Stimulated activated CD4-positive, alpha-beta T cell treated with anti-CD3 and anti-CD28 coated beads, TNF-alpha, amount 100 ng/mL, for 1 hour (primary cell): ENCODE measurements at places on chromosomes 3 and 15.

DNA sequence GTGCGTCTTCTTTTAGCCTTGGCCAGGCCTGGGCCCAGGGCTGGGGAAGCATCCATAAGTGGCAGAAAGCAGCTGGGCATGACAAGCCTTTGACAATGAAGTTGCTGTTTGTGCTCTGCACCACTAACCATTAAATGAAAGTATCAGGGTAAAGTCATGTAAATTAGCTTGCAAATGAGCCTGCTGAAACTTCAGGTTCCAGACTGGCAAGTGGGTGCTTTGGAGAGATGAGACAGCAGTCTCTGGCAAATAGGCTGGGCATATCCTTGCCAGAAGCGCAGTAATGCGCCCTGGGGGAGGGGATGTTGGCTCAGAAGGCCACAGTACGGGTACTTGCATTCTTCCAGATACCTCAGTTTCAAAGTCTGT is 40.7 kb downstream of the RAB6B start:
- no peak for DNase-seq

DNA sequence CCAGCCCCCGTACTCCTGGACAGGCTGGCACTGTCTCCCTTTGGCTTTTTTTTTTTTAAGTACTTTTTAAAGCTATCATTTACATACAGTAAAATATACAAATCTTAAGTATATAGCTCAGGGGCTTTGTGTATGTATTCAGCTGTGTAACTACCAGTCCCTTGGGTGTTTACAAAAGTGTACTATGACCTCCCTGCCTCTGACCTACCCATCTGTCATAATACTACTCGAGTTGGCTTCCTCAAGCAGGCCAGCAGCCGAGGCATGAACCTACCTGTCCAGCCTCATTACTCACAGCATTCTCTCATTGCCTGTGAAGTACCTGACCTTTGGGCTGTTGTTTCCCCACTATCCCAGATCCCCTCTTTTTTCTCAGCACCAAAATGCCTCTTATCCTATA is 33.2 kb downstream of the ABHD2 start:
- DNase-seq = no peak

DNA sequence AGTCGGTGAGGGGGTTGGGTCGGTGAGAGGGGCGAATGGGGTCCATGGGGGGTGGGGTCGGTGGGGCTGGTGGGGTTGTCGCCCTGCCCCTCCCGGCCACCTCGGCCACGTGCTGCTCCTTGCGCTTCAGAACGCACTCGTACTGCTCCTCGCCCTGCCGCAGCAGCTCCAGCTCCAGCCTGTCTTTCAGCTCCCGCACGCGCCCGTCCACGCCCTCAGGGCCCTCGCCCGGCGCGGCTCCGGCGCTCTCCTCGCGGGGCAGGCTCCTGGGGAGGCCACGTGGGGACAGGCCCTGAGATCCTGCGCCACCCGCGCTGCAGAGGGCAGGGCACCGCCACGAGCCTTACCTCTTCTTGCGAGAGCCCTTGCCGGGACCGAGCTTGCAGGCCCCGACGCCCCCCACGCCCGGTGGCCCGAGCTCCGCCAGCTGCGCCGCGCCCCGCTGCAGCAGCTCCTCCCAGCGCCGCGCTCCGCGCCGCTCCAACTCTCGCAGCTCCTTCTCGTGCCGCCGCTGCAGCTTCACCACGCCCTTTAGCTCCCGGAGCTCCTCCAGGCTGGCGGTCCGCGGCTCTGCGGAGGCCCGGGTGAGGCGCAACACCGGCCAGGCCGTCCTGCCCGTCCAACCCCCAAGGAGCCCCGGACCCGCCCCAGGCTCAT is 8.2 kb upstream of the ANKRD63 start:
- DNase-seq = no peak

DNA sequence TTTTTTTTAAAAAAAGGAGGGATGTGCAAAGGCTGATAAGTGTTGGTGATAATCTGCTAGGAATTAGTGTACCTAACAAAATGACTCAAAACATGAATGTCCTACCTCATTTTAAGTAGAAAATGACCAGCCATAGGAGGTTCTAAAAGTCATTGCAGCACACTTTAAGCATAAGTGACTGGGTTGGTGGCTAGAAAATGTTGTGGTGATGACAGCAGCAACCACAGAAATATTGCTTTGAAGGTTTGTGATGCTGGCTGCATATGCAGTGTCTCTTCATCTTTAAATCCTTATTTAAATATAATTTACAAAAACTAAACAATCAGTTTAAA is 55.2 kb downstream of the CMSS1 start:
- no peak for DNase-seq

- DNase-seq = no peak
These were observed 17.5 kb downstream of the SLC9A9 start for GRCh38 chr3:143830786-143831185.

GRCh38 chr15:85792912-85793590 is 1.7 kb downstream of the KLHL25 start:
- no peak for DNase-seq

DNA sequence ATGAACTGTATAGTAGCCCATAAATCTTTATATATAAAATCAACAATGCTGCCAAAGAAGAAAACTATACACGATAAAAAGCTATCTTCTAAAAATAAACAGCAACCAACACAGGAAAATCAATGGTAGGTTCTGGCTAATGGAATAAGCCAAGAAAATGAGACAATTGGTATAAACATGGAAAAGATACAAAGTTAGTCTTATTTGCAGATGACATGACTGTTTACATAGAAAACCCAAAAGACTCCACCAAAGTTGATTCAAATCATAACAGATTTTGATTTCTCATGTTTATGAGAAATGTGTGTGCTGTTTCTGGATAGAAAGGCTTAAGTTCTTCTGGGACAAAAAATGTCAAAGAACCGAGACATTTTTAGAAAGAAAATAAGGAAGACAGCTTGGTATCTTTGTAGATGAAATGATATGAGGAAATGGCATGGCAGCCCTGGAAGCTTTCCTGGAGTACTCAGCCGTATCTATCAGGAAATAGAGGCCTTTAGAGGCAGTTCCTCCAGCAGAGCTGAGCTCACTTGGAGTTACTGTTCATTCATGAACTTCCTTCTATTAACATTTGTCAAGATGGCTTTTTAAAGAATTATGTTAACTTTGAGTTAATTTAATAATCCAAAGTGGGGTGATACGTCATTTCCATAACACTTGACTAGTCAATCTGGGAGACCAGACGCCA is 36.7 kb upstream of the VILL start:
- DNase-seq = no peak

GRCh38 chr3:36765104-36765503 is 751 bp upstream of the DCLK3 start:
- DNase-seq = no peak

- DNase-seq = no peak
These were observed 314.5 kb upstream of the CCDC54 start for GRCh38 chr3:107062787-107063186.

DNA sequence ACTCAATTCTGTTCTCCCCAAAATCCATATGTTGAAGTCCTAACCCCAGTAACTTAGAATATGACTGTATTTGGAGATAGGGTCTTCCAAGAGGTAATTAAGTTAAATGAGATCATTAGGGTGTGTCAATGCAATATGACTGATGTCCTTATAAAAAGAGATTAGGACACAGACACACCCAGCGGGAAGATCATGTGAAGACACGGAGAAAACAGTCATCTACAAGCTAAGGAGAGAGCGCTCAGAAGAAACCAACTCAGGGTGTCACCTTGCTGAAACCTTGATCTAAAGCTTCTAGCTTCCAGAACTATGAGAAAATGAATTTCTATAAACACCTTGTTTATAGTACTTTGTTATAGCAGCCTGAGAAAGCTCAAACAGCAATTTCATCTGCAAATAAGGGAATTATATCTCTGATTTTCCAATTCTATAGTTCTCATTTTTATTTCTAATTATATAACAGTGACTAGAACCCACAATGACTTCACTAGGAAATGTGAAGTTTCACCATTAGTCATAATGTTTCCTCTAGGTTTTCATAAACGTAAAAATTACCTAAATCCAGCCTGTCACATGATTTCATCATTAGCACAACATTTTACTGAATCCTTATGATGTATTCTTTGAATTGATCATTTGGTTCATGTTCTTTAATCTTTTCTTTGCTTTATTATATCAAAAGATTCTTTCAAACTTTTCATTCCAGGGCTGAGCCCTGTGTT is 459.1 kb upstream of the MDFIC2 start:
- no peak for DNase-seq

DNA sequence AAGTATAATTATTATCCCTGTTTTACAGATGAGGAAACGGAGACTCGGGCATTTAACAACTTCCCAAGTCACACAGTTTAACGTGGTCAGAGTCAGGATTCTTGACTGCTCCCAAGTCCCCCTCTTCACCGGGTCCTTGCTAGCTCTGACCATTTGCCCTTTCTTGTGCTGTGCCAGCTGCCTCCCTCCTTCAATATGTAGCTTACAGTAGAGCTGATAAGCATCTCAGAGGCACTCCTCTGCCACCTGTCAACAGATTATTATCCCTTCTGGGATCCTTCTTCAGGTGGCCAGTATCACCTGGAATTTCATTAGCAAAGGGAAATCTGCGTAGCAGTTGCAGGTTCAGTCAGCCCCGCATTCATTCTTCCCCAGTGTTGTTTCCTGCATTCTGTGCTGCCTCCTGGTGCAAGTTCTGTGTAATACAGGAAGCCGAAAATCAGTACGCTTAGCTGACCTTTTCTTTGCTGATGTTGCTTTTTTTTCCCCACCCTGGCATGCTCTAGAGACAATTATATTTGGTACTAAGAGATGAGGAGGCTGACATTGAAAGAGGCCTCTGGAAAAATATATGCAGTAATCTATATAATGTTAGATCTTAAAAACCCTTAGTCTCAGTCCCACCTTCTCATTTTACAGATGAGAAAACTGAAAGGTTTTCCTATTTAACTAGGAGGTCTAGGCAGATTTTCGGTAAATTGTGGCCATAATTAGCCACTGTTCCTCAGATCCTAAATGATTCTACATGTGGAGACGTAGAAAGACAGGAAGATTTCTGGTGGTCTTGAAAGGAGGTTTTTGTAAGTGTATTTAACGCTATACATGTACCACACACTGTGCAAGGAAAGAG is 24.8 kb downstream of the TMOD2 start:
- no peak for DNase-seq

- DNase-seq = no peak
These were observed 572.0 kb downstream of the NAALADL2 start for GRCh38 chr3:175430983-175431773.

DNA sequence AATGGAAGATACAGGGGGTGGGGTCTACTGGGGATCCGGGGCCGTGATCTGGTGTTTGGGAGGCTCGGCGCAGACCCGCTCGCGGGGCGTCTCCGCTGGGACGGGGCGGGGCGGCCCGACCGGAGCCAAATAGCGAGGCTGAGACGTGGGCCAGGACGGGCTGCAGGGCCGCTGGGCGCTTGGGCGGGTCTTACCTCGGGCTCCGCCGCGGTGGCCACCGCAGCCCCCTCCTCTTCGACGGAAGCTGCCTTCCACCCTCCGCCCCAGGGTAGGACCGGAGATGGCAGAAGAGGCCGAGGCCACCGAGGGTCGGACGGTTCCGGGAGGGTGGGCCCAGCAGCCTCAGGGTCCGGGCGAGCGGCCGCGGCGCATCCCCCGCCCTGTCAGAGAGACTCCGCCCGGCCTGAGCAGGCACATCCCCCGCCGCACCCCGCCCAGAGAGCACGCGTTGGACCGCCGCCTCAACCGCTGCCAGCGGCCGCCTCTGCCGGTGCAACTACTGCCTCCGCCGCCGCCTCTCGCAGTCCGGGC is 399 bp downstream of the MYO9A start:
- DNase-seq = peak; percentile 48

- no peak for DNase-seq
These were observed 472.3 kb upstream of the PROK2 start for GRCh38 chr3:72257203-72257602.

DNA sequence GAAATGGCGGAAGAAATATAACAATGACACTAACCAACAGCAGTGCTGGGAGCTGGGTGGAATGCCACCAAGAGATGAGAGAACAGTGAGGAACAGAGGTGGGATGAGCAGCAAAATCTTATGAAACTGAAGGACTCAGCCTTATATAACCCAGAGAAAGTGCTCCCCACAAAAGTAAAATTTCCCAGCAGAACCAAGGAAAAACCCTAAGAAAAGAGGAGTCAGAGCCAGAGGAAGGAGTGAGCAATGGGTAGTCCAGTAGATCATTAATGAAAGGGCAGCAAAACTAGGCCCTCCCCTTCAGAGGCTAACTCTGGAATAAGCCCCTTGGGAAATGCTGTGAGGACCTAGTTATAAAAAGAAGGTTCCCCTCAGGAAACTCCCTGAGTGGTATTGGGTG is 24.7 kb upstream of the UBE2E1 start:
- no peak for DNase-seq

DNA sequence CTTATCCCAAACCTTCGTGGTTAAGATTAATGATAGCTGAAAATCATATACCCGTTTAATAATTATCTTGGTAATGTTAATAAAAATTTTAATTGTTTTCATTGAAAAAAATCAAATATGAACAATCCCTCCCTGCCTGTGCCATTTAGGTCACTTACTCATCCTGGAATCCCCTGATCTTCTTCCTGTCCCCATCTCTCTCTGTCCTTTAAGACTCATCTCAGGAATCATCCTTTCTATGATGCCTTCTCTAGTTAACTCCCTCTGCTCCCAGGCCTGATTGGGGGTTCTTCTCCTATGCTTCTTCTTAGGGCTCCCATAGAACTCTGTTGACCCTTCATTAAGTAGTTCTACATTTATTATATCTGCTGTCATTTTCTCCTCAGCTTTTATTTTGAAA is 91.6 kb downstream of the MBNL1 start:
- DNase-seq = no peak

DNA sequence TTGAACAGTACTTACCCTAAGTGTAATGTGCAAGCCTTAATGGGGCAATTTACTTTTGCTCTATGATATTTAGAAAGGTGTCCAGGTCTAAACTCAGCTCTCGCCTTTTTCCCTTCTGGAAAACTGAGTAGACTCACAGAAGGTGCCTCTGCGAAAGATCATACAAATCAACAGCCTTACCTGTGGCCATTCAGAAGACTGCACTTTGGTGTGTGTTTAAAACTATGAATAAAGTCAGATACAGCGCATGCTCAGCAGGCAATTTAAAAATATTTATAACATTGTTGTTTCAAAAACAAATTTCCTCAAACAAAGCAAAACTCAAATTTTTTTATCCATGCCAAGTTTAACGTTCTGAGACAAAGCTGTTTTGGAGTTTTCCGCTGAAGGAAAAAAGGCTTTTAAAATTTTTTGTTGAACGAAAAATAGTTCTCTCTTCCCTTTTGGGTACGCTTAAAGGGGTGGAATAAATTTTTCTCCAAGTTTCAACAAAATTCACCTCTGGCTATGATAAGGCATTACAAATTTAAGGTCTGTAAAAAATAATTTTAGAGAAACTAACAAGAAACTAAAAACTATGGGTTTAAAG is 156.3 kb downstream of the TIGIT start:
- DNase-seq = no peak

DNA sequence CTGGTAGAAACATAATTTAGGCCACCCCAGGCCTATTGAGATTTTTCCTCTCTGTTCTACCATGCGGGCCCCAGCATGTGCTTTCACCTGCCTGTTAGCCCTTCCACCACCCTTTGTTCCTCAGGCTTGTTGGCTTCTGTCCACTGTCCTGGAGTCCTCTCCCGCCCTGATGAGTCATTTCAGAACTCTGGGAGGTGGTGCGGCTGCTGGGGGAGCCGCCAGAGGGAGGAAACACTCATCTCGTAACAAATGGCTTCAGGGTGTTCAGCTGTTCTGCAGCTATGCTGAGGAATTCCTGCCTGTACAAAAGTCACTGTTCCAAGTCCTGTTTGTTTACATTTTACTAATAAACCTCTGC is 36.3 kb downstream of the LRTM1 start:
- DNase-seq = no peak

- no peak for DNase-seq
These were observed 29.1 kb downstream of the RUVBL1 start for GRCh38 chr3:128094295-128095151.
